ENCODE measurements at places on chromosomes 11 and 22.
A peak's percentile ranks its signal among the peaks of the same experiment; 100 is the strongest.

DNA sequence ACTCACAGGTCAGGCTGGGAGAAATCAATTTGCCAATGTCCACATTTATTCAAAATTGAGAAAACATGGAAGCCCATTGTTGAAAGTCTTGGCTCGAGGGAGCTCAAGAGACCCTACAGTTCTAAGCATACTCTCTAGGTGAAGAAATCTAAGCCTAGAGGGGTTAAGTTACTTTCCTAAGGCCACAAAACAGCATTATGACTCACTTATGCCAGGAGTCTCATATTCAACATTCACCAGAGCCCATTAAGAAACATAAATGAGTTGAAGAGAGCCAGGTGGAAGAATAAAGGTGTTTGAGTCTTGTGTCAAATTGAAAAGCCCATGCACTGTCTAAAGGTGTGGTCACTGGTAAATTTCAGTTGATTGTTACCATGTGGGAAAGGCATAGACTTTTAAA, 108.1 kb downstream of the INSC start:
- DNase-seq, result no peak

DNA sequence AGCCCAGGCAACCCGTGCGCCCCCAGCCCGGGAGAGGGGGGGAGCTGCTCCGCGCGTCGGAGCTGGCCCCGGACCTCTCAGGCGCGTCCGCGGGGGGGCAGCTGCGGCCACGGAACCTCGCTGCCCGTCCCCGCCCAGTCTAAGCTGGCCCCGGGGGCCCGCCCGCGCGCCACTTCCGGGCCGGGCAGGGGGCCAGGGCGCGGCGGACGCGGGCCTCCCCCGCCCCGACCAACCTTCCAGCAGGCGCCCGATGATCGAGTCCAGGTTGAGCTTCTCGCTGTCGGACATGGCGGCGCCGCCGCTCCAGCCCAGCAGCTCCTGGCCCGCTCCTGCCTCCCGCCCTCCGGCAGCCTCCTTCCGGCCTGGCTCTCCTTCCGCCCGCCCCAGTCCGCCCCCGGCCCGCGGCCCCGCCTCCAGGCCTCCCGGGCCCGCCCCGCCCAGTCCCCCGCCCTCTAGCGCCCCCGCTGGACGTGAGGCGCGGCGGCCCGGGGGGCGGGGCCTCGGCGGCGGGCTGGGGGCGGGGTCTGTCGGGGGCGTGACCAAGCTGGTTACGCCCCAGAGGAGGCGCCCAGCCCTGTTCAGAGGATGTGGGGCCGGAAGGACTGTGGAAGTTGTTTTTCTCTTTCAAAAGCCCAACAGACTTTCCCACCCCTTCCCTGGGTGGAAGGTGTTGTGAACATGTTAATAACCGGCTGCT, at the start of gene PPP1CA:
Gene PPP1CA, minus strand, starts transcription at position 364 of the 697 bp plus-strand sequence. Its CDS starts 76 bp downstream, at position 288.
- DNase-seq, result peak; percentile 92

DNA sequence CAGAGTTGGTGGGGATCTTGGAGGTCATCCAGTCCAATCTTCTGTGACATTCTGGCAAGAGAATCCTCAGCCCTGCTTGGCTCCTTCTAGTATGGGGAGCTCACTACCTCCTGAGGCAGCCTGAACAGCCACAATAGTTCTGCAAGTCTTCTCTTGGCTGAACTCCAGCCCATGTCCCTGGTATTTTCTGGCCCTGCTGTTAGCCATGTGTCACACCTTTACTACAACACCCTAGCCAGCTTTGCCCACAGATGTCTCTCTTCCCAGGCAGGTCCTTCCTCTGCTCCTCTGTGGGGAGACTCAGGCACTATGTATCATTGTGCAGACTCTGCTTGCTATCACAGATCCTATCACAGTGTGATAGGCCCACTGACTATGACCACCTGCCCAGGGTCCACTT, 297.7 kb downstream of the CTTN start:
- no peak for DNase-seq

DNA sequence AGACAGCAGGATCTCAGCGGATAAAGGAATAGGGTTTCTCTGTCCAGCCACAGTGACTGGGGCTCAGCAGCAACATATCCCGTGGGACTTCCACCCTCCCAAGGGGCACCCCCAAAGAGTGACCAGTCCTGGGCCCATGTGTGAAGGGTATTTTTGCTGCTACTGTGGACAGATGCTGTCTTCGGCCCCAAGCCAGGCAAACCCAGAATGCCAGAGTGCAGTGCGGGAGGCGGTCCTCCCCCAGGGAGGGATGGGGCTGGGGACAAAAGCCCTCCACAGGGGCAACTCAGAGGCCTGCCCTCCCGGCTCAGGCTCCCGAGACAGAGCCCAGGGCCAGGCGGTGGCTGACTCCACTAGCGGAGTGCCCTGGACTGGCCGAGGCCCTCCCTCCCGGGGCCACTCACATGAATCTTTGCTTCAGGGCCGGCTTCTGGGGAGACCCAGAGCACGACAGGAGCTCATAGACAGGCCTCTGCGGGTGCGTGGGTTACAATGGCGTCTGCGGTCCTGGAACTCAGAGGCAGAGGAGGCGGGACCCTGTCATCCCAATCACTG, 34.7 kb upstream of the WNT7B start:
- DNase-seq, result no peak

GRCh38 chr11:96284917-96285316, 58.1 kb downstream of the MAML2 start:
- DNase-seq, result no peak

GRCh38 chr11:124344346-124344745, 24.3 kb upstream of the OR8D2 start:
- no peak for DNase-seq

DNA sequence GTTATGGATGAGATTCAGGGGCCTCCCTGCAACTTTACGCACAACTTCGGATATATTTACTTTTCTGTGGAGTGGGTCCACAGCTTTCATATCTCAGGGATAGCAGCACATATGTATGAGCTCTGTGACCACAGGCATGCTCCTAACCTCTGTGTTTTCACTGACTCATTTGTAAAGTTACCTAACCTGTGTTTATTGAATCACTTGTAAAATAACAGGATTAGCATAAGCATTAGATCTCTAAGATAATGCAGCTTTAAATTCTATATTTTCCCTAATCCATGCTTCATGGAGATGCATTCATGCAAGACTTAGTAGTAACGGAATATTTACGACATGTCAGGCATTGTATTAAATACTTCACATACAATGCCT, 47.9 kb upstream of the DDI1 start:
- DNase-seq, result no peak

GRCh38 chr22:37472418-37473006, 13.7 kb downstream of the MFNG start:
- peak; percentile 57 for DNase-seq

GRCh38 chr11:100876815-100877520, 189.9 kb downstream of the ARHGAP42 start:
- no peak for DNase-seq

DNA sequence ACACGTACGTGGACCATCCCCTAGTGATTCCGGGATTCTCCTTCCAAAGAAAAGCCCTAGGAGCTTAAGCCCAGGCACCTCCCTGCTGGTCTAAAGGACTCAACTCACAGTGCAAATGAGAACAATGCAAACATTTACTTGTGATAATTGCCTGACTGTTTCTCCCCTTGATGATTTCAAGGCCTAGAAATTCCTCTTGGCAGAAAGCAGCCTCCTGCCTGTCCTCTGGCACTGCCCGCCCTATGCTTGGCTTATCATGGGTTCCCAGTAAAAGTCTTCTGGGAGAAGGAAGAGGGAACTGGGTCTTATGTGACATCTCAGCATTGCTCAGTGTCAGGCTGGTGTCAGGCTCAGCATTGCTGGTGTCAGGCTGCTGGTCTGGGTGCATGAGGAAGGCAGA, 351.8 kb downstream of the SHANK2 start:
- DNase-seq, result no peak

DNA sequence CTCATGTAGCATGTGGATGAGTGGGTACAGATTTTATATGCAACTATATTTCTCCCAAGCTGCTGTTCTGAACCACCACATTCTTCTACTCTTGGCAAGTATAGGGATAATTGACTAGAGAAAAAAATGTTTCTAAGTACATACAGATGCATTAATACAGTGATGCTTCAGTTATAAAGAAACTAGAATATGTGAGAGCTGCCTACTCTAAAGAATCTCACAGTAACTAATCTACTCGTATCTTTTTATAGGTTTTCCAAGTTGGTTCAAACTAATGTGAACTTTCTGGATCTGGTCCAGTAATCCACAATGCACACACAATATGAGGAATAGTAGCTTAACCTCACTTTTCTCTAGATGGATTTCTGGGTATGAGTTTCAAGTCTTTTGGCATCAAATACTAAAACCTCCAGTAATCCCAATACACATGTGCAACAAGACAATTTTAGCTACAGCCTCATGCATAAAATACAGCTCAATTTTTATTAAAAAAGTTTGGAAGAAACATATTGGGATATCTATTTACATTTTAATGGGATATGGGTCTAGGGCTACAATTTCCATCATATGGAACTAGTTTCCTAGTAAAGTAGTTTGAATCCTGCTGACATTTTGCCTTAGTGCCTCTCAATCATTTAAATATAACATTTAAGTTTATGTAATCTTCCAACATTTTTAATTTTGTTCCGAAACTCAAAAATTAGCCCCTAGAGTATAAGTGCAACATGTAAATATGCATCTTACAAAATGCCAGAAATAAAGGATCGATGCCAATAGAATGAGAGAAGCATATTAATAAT, 2209.7 kb downstream of the LRRC4C start:
- DNase-seq, result no peak

DNA sequence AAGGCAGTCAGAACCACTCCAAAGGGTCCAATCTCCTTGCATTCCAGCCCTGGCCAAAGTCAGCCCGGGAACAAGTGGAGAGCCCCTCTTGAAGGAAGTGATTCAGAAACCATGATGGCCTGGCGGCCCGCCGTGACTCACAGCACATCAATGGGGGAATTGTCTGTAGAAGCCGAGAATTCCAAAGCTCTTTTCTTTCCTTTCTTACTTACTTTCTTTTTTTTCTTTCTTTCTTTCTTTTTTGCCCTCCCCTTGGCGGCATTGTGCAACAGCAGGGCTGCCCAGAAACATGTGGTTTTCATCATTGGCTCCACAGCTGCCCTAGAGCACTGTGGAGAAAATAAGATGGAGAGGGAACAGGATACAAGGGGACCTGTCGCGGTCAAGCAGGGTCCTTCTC, 140.2 kb upstream of the TIMP3 start:
- DNase-seq, result no peak

DNA sequence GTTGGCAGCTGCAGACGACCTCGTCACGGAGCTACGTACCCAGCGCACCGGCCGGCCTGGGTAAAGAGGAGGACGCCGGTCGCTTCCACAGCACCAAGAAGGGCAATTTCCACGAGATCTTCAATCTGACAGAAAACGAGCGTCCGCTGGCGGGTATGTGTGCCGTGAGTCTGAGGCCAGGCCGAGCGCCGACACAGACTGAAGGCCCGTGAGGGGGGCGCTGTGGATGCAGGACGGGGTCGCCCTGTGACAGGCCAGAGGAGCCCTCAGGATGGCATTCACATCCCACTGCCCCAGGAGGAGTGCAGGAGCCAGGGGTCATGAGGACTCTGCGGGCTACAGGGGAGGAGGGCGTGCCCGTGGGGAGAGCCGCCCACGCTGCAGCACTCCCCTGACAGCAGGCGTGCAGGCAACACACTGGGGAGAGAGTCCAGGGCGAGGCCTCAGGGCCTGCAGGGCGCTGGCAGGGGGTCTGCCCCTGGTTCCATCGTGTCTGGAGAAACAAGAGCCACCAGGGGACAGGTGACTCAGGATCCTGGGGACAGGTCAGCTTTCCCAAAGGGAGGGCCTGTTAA, 53.6 kb downstream of the GRAMD4 start:
- no peak for DNase-seq

DNA sequence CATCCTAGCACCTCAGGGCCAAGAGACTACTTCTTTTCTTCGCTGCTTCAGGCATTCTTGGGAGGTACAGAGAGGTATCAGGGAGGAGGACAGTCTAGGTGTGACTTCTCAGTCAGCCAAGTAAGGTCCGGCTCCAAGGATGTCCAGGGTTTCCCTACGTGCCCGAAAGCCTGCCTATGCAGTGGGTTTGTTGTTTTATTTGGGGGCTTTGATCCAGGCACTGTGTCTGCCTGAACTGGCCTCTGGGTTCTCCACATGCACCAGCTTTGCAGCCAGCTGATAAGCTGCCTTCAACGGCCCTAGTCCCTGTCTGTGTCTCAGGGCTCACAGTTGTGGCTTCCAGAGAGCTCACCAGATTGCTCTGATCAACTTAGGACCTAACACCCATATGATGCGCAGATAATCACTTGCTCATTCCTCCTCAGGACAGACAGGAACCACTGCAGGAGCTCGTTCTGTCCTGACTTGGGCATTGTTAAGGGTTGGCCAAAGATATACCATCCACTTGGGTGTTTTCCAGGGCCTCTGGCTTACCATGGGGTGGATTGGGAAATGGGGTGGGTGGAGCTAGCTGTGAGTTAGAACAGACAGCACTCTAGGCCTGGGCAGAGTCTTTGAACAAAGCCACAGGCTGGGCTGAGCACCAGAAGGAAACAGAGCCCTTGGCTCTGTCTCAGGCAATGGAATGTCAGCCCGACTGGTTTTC, 45.5 kb upstream of the CRYBB3 start:
- DNase-seq, result no peak

- DNase-seq, result peak; percentile 19
These were observed 413.4 kb downstream of the SOX6 start for GRCh38 chr11:15942936-15943335.

DNA sequence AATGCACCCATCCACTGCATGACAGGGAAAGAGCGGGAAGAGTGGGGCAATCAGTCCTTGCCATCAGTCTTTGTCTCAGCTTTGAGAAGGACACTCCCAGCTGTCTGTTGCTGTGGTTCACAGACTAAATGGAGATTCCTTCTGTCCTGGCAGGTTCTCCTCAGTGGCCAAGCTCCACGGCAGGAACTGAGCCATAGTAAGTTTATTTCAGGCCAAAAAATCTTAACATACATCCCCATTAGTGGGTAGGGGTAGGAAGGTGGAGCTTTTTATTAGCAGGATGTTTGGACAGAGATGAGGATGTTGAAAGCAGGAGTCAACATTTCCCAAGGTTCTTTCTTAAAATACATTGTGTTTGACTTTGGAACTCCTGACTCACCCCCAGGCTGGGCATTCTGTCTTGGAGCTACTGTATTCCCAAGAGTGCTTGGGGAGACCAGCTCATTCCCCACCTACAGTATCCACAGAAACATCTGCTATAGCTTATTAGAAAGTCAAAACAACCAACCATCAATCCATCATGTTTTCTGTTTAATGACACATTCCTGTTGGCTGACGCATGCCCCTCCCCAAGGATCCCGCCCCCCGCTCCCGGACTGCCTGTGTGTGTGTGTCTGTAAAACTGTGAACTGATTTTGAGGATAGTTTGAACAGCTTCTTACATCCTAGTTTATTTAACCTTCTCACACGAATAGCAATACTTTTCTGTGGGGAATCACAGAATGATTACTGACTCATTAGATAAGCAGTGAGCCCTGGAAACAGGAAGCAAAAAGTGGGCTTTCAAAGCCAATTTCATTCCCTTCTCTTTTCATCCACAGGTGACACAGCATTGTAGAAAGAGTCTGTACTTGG, 109.5 kb downstream of the CCDC81 start:
- DNase-seq, result no peak

- no peak for DNase-seq
These were observed 3.0 kb downstream of the DKK3 start for GRCh38 chr11:12005476-12005875.

GRCh38 chr11:70526116-70527045, 128.1 kb downstream of the CTTN start:
- no peak for DNase-seq

- DNase-seq, result no peak
These were observed 14.3 kb upstream of the ACCSL start for GRCh38 chr11:44033411-44033850.

GRCh38 chr11:38252620-38253019, 1654.6 kb upstream of the RAG2 start:
- no peak for DNase-seq

GRCh38 chr22:30508216-30508615, 2.7 kb upstream of the SEC14L4 start:
- no peak for DNase-seq

- DNase-seq, result peak; percentile 80
These were observed at the start of gene APOL1 for GRCh38 chr22:36252754-36253522. Gene APOL1, plus strand, starts transcription at chr22:36253133. Its CDS starts 1,823 bp downstream, at chr22:36254956.

Measured in activated CD8-positive, alpha-beta memory T cell treated with anti-CD3 and anti-CD28 coated beads, Interleukin-2, amount 10 ng/mL, durations not matched to agents 7 days and 5 days (primary cell).